ENCODE measurements at places on chromosomes 11 and 22.

- DNase-seq = no peak
These were observed 149.1 kb upstream of the SOX6 start for GRCh38 chr11:16505481-16505880.

DNA sequence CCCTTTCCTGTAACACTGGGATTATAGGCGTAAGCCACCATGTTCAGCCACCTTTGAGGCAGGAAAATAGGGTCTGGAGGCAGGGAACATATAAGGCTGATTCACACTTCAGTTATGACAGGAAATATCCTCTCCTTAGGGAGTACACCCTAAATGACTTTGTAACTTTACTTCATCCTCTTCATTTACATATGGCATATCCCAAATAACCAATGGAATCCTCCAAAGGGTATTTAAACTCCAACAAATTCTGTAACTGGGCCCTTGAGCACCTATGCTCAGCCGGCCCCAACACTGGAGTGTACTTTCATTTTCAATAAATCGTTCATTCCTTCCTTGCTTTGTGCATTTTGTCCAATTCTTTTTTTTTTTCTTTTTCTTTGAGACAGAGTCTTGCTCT lies 1.6 kb upstream of the KAT5 start:
- no peak for DNase-seq

GRCh38 chr11:6843670-6844069 lies 1.8 kb upstream of the OR10A5 start:
- no peak for DNase-seq

DNA sequence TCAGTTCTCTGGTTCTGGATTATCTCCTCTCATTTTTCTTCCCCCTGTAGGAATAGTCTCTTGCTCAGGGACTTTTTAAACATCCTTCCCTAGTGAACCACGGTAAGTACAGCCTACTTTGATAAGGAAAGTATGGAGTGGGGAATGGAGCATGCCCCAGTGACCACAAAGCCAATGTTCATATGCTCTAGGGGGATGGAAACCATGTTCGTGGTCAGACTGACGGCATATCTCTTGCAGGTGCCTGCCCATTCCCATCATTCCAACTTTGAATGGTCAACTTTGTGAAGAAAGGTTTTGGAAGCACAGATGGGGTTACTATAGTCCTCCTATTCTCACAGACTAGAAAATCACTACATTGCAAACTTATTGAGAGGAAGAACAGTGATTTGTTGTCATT lies 332.5 kb upstream of the NCAM1 start:
- DNase-seq = no peak

Data from right lobe of liver (tissue), 6 donors.